Inflammatory macrophage treated with lipopolysaccharide for 4 hours (primary cell): ENCODE measurements at places on chromosomes 12 and 14.

- no peak for DNase-seq
Measured at GRCh38 chr14:77327111-77327510, 6.3 kb downstream of the GSTZ1 start.

DNA sequence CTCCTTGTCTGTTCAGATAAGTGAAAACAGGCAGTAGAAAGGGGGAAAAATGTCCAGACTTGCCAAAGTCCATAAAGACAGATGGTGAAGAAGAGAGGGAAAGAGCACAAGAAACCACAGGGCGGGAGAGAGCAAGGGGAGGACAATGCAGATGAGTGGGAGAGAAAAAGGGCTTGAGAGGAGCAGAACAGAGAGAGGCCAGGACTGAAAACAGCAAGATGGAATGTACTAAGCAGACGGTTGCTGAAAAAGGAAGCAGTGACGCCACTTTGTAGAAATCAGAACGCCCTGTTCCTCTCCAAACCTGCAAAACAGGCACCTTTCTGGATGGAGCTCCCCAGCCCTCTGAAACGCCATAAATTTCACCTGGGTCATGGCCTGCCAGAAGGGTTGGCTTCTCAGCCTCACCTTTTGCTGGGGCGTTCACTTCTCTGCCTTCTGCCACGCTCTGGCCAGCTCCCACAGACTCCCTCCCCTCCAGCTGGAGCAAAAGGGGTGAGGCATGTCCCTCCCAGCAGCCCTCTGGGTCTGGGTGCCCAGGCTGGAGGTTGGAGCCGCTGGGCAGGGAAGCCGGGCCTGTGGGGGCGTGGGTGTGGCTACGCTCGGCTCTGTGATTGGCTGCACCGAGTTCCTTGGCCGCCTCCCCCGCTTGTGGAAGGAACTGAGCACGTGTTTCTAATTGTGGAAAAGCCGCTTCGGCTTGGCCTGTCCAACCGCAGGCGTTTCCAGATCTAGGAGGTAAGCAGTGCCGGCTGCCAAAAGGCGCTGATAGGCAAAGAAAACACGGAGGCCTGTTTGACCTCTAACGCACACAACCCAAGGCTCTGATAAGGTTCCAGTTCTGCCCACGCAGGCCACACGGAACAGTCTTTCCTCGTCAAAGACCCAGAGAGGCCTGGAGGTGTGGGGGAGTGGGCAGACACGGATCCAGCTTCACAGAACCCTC is 29.3 kb downstream of the SLC7A8 start:
- DNase-seq: peak; percentile 51

DNA sequence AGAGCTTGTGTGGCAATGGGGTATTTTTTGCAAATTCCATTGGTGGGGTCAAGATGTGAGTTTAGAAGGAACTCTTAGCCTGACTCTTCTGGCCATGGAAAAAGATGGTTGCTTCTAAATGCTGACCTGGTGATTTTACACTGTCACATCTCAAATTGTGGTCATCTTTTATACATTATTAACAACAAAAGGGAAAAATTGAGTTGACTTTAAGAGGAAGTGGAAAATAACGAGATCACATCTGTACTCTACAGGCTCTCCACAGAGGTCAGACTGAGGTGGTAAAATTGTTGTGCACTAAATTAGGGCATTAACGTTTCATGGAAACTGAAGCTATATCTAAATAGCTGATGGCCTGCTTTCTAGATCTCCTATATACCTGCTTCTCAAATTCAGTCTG is 44.7 kb downstream of the PTPN11 start:
- DNase-seq: no peak

- no peak for DNase-seq
Measured at GRCh38 chr12:34526946-34527345, 504.6 kb downstream of the ALG10 start.
